Cortex of kidney (tissue), 1 donor: ENCODE measurements at places on chromosomes 16 and 17.

DNA sequence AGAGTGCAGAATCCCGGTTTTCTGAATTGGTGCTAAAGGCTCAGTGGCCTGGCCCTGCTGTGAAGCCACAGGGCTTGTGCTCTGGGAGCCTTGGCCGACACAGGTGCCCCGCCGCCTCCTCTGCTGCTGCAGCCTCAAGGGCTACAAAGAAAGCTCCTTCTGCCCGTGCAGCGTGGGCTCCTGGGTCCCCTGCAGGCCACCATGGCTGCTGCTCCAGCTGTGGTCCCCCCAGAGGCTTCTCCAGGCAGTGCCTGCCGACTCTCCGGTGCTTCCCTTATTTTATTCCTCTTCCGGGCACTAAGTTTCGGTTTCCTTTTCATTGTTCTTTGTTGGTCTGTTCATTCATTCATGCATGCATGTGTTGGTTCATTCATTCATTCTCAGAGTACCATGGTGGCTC lies 53.1 kb downstream of the CMIP start:
- DNase-seq: no peak

- no peak for DNase-seq
Measured at GRCh38 chr17:32279891-32280716, 14.5 kb downstream of the RHBDL3 start.

- no peak for DNase-seq
Measured at GRCh38 chr17:81403671-81404534, 8.6 kb downstream of the BAHCC1 start.

DNA sequence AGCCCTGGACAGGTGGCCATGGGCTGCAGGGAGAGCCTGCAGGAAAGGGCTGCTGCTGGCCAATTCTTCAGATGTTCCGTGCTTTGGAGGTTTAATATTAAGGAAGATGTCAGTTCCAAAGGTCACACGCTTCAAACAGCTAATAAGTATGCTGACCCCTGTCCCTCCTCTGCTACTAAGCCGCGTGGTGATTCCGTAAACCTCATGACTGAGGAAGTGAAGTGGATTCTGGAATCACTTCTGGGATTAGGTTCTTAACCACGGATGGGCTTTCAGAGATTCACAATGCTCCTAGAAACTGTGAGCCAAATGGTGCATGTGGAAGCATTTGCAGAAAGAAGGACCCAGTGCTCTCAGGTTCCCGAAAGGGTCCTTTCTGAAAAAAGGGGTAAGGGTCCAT lies 28.5 kb upstream of the ERN1 start:
- no peak for DNase-seq

DNA sequence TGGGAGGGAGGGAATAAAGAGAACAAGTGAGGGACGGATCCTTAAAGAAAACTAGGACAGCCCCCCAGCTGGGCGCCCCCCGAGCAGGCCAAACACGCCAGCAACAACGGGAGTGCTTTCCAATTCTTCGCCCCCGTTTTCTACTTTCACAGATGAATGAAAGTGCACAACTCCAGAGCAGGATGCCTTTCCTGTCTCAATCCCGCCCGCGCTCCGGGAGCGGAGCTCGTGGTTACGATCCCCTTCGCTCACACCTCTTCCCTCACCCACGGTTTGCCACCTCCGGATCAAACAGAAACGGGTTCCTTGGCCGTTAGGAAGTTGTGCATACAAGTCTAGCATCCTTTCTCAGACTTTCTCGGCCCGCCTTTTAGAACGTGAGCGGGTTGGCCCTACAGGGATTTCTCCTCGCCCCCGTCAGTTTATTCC lies 680 bp downstream of the SKA2 start:
- no peak for DNase-seq

- no peak for DNase-seq
Measured at GRCh38 chr16:87850009-87851006, 19.0 kb downstream of the SLC7A5 start.

DNA sequence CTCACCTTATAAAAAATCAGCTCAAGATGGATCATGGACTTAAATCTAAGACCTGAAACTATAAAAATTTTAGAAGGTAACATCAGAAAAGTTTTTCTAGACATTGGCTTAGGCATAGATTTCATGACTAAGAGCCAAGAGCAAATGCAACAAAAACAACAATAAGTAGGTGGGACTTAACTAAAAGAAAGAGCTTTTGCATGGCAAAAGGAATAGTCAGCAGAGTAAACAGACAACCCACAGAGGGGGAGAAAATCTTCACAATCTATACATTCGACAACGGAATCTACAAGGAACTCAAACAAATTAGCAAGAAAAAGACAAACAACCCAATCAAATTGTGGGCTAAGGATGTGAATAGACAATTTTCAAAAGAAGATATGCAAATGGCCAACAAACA lies 368.4 kb upstream of the KIF2B start:
- no peak for DNase-seq

DNA sequence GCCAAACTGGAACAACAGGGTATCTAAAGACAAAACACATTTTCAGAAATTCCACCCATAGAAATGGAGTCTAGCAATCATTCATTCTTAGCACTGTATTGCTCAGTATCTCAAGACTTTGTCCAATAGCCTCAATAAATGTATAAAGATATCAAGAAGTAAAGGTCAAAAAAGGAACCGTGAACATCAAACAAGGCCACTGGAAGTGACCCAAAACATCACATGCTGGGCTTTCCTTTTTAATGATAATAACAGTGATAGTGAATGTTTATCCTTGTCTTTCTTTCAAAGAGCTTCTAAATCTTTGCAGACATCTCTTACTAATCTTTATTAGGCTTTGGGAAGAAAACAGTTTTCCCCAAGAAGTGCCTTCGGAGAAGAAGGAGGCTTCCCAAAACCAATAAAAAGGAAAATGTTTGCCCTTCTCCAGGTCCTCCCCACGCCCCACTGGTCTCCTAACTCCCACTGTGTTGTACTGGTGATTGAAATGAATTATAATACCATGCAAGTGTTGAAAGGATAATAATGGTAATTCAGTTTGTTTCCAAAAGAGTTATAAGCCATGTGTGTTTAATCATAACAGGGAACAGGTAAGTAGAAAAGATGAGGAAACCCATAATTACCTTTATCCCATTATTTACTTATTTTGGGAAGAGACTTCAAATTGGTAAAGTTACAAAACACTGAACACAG lies 18.6 kb downstream of the RNF43 start:
- no peak for DNase-seq
